Heart left ventricle (tissue), 16 donors: ENCODE measurements at places on chromosomes 6 and 20.

DNA sequence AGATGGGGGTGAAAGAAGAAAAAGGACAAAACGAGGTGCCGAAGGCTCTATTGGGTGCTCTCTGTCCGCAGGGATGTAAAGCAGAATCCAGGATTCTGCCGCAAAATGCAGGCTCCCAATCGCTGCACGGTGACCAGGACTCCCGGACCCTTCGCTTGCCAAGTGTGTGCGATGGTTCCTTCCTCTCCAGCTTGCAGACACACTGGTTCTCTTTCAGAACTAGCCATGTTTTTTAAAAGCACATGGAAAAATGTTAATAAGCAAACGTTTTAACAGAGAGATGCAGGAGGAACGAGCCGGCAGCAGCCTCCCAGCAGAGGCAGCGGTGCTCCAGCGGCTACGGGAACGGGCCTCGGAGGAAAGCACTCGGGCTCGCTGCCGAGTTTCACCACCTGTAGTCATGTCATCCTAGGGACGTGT lies 59.6 kb downstream of the ZNF831 start:
- DNase-seq, result no peak

GRCh38 chr6:155162682-155163081 lies 101.1 kb upstream of the CLDN20 start:
- no peak for DNase-seq

DNA sequence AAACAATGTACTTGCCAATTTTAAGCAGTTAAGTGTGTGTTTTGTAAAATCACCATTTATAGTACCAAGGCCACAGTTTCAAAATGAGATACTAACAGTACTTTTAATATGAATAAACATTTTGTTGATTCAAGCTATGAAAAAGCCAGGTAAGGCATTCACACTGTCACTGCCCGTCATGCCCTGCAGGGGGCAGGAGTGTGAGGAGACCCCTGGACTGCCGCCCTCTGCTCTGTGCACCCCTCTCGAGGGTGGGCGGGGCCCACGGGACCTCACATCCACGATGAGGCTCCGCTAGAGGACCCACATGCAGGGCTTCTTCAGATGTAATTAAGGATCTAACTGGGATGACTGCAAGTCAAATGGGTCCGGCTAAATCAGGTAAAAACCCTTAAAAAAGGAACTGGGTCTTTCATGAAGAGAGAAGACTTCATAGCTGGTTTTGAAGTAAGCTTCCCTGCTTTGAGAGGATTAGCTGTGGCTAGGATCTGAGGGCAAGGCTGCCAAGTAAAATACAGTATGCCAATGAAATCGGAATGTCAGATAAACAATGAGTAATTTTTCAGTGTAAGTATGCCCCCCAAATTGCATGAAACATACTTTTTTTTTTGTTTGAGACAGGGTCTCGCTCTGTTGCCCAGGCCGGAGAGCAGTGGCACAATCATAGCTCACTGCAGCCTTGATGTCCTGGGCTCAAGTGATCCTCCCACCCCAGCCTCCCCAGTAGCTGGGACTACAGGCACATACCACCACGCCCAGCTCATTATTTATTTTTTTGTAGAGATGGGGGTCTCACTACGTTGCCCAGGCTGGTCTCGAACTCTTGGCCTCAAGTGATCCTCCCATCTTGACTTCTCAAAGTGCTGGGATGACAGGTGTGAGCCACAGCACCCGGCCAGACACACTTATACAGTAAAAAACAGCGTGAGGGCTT lies 18.7 kb downstream of the DIDO1 start:
- DNase-seq, result no peak

DNA sequence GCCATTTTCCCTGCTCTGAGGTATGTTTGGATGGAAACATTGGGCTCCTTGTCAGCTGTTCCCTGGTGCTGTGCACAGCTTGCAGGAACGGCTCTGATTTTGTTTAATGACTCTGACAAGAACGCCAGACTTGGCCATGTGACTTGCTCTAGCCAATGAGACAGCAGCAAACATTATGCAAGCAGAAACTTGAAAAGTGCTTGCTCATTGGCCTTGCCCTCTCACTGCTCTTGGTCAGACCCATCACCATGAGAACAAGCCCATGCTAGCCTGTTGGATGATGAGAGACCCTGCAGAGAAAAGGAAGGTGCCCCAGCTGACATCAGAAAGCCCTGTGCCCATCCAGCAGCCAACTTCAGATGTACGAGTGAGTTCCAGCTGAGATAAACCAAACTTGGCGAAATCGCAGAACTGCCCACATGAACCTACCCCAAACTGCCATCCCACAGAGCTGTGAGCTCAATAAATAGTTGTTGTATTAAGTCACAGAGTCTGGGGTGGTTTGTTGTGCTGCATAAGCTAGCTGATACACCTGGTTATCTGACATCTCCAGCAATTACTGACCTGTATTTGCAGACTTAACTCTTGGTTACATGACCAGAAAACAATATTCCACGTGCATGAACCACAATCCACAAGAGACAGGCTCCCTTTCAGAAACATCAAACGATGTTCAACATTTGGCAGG lies 96.9 kb downstream of the JPH2 start:
- DNase-seq, result no peak

DNA sequence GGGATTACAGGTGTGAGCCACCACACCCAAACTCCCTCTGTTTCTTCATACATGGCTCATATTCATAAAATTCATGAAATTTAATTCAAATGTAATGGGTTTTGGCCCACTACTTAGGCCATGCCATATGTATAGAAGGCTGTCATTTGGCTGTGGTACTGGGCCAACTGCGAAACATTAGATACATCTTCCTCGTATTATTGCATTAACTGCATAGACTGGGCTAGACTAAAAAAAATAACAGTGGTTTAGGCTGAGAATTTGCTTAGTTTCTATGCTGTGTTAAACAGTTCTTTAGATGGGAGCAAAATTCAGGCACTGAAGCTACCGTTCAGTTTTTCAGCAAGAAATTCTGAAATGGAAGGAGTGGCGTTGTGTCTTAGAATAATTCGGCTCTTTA lies 133.6 kb downstream of the DOK5 start:
- no peak for DNase-seq

DNA sequence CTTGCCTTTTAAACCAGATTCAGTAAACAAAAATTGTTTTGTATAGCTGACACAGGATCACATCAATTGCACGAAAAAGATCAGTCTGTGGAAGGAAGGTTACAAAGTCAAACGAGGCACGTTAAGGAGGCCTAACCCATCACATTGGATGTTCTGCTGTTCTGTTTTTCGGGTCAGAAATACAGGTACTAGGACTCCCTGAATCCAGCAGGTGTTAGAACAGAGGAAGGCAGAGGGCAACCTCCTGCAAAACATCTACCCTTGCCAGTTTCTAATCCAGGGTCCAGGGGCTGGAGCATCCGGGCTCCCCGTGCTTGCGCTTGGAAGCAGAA lies 64.6 kb downstream of the PLG start:
- DNase-seq, result no peak

DNA sequence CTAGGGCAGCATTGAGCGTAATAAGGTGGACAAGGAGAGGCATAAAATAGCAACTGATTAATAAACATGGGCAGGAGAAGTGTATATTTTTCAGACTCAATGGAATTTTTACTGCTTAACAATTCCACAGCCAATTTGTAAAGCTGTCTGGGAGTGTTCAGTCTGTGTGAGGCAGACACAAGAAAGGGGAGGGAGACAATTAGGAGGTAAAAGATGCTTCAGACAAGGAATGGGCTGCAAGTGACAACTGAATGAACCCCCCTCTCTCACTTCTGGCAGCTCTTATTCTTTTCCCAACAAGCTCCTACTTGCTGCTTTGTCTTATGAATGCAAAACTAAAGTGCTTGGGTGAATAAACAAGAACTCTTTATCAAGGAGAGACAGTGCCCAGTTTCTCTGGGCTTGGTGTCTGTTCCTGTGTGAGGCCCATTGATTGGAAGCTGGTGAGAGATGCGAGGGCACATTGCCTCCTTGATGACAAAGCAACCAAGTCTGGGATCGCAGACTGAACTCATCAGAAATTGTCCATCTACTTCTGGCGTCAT lies 575.3 kb downstream of the RNF144B start:
- DNase-seq, result no peak

DNA sequence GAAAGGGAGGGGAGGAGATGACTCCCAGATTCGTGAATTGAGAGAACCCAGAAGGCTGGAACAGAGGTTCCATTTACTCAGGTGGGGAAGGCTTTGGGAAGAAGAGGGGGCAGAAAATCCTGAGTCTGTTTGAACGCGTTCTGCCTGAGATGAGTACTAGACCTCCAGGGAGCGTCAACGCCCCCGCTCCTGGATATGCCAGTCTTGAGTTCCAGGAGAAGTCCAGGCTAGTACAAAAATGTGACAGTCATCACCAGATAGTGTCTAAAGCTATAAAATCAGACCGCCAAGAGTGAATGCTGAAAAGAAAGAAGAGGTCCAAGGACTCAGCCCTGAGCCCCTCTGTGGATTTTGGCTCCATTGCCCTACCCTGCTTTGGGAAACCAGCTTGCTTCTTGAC lies 8.6 kb downstream of the AHCY start:
- DNase-seq, result no peak

- DNase-seq, result peak; percentile 87
Observed at GRCh38 chr20:381581-382290, 1.2 kb downstream of the TRIB3 start.

DNA sequence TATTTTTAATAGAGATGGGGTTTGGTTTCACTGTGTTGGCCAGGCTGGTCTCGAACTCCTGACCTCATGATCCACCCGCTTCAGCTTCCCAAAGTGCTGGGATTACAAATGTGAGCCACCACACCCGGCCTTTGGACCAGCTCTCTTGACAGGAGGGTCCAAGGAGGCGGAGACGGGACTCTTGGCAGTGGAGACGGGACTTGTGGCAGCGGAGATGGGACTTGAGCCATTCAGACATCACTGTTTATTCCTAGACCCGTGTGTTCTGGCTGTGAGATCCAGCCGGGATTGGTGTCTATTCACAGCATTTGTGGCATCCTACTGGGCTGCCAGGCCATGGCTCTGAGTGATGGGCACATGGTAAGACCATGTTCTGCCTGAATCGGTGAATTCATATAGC lies 25.6 kb downstream of the PRPF6 start:
- DNase-seq, result no peak

- no peak for DNase-seq
Observed at GRCh38 chr6:73030257-73030656, 195.0 kb downstream of the KHDC1L start.

GRCh38 chr6:77334093-77334492 lies 129.2 kb downstream of the HTR1B start:
- no peak for DNase-seq

DNA sequence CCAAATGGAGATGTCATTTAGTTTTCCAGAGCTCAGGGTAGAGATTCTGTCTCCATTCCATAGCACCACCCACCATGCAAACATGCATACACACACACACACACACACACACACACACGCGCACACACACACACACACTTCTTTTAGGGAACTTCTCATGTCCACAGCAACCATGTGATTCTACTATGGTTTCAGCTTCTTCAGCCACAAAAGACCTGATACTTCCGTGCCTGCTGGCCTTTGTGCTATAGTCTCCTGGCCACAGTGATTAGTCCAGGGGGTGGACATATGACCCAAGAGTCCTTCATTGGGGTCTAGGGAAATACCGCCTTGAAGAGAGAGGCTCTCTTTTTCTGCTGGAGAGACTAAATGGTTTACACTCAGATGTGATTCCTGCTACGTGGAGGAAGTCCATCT lies 53.5 kb downstream of the CARMIL1 start:
- no peak for DNase-seq

DNA sequence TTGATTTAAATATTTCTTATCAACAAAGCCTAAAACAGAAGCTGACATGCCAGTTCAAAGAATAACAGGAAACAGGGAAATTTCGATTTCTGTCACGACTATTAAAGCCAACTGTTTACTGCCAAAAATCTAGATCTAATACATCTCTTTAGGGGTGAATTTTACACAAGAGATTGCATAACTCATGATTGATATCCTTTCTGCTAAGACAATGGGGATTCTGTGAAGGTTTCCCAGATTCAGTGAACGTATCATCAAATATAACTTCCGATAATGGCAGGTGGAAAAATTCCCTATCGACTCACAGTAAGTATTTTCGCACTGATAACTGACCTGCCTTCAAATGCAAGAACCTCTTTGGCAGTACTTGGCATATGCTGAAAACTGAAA lies 42.9 kb downstream of the NHSL1 start:
- DNase-seq, result no peak

DNA sequence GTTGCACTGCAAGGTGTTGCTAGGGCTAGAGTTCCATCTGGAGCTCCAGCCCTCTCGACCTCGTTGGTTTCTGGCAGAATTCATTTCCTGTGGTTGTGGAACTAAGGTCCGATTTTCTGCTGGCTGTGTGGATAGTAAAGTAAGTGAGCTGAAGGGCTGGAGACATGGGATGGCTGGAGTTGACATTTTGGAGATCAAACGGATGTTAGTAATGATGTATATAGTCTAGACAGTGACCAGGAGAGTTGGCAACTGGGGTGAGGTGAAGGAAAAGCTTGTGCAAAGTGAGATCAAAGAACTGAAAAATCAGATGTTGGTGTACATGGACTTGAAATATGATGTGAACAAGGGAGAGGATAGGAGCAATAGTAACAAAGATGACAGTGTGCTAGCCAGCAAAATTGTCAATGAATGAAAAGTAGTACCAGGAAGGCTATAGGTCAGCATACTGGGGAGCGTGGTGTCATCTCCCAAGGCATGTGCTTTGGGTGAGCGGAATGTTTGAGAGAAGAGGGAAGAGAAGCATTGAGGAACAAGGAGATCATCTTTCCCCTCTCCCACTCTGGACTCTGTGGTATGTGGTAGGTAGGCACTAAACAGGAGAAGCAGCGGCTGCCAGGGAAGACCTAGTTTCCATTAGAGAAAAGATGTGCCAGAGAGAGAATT lies 7.8 kb downstream of the QRSL1 start:
- DNase-seq, result no peak

- DNase-seq, result no peak
Observed at GRCh38 chr20:24491041-24491756, 21.8 kb downstream of the SYNDIG1 start.

DNA sequence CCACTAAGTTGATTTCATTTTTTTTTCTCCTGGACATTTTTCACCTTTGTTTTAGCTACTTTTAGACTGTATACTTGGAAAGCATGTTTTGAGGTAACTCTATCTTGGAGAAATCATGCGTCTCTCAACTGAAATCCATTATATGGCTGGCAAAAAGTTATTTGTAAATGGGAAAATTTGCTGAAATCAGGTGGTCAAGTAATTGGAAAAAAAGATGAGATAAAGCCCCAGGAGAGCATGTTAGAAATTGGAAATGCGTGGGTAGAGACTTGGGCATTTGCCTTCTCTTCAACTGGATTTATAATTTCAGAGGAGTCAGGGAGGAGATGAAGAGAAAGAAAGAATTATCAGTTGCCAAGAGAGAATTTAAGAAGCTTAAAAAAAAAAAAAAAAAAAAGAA lies 217.1 kb upstream of the MAP3K7 start:
- DNase-seq, result no peak
